SJSA1 (cell line): ENCODE measurements at places on chromosomes 5 and 9. TPM values are rescaled to one million over a fixed set of nuclear protein-coding genes. Genes with fewer than 3 reads are reported as not detected.

GRCh38 chr9:77021291-77021894 is 1.9 kb downstream of the FOXB2 start:
- DNase-seq: no peak

- DNase-seq: peak; percentile 30
Observed at GRCh38 chr9:134913041-134913712, 4.5 kb downstream of the FCN1 start.

- DNase-seq: no peak
Observed at GRCh38 chr5:60685028-60685427, 14.9 kb downstream of the DEPDC1B start.

GRCh38 chr5:9222054-9222976 is 323.6 kb downstream of the SEMA5A start:
- no peak for DNase-seq

GRCh38 chr9:132207839-132208615 is 46.2 kb downstream of the NTNG2 start:
- DNase-seq: no peak

GRCh38 chr9:116163293-116164055 is 9.9 kb downstream of the PAPPA start:
- DNase-seq: no peak

DNA sequence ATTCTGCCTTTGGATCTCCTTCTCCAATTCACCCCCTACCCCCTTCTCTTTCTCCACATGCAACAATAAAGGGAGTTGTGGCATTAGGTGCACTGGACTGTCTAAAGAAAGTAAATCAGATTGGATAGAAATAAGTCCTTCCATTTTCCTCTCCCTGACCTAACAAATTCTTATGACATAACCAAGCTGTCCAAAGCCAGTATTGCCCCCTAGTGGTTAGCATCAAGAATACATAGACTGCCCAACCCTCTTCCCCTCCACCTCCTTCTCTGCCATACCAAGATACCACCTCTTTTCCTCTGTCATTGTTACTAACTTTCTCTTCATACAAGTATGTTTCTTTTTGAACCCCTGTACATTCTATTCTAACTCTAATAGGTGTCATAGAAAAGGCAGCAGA is 45.7 kb downstream of the PPARGC1B start:
- no peak for DNase-seq

DNA sequence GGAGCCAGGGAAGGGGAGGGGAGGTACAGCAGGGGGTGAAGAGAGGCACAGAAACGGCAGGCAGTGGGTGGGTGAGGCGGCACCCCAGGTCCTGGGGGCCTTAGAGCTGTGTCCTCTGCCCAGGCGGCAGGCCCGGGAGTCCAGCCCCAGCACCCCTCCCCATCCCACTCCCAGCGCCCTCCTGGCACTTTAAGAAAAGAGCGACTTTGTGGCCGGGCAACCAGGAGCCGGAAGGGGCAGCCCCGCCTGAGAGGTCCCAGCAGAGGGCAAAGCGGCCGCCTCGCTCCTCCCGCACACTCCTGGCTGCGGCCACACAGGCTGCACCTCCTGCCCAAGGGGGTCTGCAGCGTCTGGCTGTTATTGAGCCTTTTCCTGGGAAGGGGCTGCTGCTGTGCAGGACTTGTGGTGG is 42.6 kb downstream of the NACC2 start:
- DNase-seq: peak; percentile 79

DNA sequence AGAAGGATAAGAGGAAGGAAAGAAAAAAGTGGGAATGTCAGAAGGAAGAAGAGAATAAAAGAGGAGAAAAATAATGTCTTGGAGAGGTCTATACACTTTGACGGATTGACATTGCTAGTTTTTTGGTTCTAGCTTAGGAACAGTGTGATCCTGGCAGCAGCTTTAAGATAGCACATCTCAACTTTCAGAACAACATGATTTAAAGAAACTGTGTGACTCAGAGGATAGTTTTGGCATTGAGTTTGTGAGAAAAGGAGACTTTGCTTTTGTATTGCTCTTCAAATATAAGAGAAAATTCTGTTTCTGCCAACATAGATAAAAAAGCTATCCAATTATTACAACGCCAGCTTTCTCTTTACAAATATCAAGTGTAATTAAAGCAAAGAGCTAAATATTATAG is 260.7 kb upstream of the ARRDC3 start:
- DNase-seq: no peak

- no peak for DNase-seq
Observed at GRCh38 chr5:178590141-178590923, at the start of gene COL23A1. Gene COL23A1 (minus strand): TSS chr5:178590393.

- DNase-seq: no peak
Observed at GRCh38 chr9:112809351-112809848, 58.8 kb downstream of the SNX30 start.

- no peak for DNase-seq
Observed at GRCh38 chr5:139836469-139837208, 41.0 kb downstream of the PSD2 start.

DNA sequence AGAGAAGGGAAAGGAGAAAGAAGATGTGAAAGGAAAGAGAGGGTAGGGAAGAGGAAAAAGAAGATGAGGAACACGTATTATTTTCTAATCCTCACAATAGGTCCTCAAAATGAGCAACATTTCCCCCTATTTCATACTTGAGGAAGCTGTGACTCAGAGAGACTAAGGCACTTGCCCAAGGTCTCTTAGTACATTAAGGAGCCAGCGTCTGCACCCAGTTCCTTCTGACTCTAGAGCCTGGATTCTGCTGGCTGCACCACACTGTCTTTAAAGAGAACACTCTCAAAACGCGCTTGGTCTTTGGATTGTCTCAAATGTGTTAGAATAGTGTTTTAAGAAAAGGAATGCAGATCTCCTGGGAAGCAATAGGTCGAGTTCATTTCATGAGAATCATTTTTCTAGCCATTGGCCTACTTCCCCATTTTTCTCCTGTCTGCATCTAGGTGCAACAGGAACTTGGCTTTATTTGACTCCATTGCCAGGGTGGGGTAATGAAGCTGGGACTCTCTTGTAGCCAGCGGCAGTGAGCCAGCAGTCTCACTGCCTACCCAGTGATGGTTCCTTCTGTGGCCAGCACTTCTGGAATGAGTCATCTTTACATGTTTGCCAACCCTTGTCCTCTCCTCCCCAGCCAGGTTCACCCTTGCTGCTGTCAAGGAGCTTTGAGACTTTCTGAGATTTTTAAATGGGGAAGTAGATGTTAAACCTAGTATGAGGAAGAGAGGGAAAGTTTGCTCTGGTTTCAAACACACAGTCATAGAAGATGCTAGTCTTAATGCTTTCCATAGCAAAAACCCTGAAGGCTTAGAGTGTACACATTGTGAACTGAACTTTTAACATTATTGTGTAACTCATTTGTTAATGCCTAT is 82.7 kb downstream of the DOCK8 start:
- DNase-seq: no peak

DNA sequence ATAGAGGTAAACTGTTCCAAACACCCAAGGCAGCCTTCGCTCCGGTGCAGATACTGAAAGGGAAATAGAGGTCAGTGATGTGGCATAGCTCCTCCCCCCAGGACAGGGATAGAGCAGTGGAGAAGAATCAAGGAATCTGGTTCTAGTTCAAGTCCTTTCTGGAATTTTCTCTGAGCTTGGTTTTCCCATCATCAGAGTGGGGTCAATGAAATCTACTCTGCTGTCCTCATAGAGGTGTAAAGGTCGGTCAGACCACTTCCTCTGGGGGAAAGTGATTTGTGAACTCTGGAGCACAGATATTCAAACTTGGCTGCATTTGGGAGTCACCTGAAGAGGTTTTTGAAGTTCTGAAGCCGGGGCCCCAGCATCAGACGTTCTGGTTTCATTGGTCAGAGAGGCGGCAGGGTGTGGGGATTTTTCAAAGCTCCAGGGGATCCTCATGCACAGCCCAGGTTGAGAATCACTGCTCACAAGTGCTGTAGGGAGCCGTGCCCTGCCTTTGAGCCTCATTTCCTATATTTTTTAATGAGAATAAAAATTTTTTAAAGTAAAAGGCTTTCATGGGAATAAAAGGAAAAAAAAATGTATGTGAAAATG is 105.7 kb upstream of the RAD23B start:
- no peak for DNase-seq

- DNase-seq: no peak
Observed at GRCh38 chr5:141704782-141705297, 22.8 kb upstream of the ARAP3 start.

DNA sequence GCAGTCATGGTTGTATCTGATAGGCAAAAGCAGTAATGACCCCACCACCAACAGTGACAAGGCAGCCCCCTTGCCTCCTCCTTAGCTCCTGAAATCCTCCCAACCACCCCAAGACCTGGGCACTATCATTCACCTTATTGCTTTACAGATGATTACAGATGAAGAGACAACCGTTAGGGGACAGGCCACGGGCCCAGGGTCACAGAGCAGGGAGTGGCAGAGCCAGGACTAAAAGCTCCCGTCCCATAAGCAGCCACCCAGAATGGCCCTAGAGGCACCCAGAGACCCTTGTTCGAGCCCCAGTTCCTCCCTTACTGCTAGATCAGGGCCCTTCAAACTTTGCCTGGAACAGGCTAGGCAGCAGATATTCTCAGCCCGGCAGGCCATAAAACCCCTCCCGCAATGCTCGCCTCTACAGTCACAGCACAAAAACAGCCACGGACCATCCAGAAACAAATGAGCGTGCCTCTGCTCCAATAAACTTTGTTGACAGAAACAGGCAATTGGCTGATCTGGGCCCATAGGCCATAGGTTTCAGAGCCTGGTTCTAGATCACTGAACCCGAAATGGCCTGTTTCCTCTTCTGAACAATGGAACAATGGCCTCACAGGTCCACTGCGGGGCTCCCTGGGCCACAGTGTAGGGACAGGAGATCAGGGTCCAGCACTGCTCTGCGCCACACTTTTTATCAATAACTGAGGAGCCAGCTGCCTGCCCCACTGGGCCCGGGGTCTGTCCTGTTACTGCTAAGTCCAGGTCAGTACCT is 67.0 kb downstream of the LRSAM1 start:
- DNase-seq: no peak

- DNase-seq: no peak
Observed at GRCh38 chr9:78357165-78357873, 60.4 kb downstream of the PSAT1 start.

- no peak for DNase-seq
Observed at GRCh38 chr9:111917201-111917600, 20.6 kb downstream of the UGCG start.

- no peak for DNase-seq
Observed at GRCh38 chr5:133983674-133984073, 15.2 kb upstream of the C5orf15 start.

DNA sequence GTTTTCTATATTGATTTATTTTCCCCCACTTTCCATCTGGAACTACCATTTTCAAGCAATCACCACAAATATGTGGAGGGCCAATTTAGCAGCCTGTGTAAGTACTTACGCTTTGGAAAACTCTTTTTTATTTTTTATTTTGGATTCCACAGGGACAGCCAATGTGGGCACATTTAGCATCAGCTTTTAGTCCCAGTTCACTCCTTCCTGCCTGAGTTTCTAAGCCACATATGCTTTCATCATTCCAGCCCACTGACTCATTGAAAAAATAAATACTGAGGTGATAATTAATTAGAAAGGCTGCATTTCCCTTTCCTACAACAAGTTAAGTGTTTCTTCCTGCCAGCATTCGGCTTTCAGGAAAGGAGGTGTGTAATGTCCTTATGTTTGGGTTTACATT is 76.8 kb downstream of the TMEM167A start:
- DNase-seq: peak; percentile 39

DNA sequence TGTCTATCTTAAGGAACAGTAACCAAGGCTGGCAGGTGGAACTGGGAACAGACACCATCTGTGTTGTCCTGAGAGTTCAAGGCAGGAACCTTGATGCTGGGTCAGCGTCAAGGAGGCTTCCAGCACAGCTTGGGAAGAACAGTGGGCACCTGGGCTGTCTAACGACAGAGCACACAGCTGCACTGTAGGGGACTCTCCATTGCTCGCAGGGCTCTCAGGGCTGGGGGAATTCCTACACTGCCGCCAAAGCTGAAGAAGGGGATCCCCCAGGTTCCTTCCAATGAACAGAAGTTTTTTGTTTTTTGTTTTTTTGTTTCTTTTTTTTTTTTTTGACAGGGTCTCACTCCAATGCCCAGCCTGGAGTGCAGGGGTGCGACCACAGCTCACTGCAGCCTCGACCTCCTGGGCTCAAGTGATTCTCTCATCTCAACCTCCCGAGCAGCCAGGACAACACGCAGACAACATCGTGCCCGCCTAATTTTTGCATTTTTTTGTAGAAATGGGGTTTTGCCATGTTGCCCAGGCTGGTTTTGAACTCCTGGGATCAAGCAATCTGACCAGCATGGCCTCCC is 81.9 kb downstream of the PTPN3 start:
- no peak for DNase-seq

- DNase-seq: no peak
Observed at GRCh38 chr9:95971815-95972214, 96.3 kb downstream of the ERCC6L2 start.

DNA sequence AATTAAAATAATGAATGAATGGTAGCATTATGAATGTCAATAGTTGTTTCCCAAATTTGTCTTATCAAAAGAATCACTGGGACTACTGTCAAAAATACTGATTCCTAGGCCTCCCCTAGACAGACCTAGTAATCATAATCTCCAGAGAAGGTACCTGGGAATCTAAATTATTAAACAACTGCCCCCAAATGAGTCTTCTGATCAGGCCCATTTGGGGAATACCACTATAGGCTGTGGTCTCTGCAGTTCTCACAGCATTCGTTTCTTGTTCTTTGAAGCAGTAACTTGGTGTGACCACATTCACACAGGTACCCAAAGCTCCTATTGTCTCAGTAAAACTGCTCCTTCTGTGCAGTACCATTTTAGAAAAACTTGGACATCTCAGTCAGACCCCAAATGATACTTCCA is 230.9 kb downstream of the PIK3R1 start:
- DNase-seq: no peak

DNA sequence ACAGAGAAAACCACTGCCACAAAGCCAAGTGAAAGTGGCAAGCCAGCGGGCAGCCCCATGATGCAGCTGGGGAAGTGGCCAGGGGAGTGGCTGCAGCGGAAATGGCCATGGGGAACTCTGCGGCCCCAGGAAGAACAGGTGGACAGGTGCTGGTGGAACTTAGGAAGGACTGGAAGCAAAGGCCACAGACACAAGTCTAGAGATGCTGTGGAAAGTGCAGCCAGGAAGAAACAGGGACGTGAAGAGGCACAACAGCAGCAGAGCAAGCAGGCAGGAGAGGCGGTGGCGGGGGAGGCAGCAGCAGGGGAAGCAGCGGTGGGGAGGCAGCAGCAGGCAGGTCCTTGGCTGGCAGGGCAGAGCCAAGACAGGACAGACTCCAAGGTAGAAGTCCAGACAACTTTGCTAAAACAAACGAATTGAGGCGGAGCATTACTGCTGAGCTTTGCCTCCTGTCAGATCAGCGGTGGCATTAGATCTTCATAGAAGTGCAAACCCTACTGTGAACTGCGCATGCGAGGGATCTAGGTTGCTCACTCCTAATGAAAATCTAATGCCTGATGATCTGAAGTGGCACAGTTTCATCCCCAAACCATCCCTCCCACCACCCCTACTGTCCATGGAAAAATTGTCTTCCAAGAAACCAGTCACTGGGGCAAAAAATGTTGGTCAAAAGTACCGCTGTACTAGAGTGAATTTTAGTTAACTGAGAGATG is 11.8 kb downstream of the SURF6 start:
- DNase-seq: no peak

Gene LIX1
- total RNA-seq: not detected in 2 replicates

Gene TMEM252
- not detected in 2 replicates for total RNA-seq

Gene OLFML2A
- 5.0 and 7.8 TPM in 2 replicates for total RNA-seq

Gene HABP4
- 30.7 and 36.1 TPM in 2 replicates for total RNA-seq

Gene ENTREP1
- not detected in 2 replicates for total RNA-seq

Gene IFNK
- not detected in 2 replicates for total RNA-seq

Gene CDH9
- total RNA-seq: not detected in 2 replicates

Gene CATSPER3
- 0.08 and 1.3 TPM in 2 replicates for total RNA-seq

Gene EGFLAM
- total RNA-seq: 0.08 TPM in 1 of 2 replicates, not detected in the other
